ENCODE measurements at places on chromosomes 1 and 21. TPM values are rescaled to one million over a fixed set of nuclear protein-coding genes. Genes with fewer than 3 reads are reported as not detected.

DNA sequence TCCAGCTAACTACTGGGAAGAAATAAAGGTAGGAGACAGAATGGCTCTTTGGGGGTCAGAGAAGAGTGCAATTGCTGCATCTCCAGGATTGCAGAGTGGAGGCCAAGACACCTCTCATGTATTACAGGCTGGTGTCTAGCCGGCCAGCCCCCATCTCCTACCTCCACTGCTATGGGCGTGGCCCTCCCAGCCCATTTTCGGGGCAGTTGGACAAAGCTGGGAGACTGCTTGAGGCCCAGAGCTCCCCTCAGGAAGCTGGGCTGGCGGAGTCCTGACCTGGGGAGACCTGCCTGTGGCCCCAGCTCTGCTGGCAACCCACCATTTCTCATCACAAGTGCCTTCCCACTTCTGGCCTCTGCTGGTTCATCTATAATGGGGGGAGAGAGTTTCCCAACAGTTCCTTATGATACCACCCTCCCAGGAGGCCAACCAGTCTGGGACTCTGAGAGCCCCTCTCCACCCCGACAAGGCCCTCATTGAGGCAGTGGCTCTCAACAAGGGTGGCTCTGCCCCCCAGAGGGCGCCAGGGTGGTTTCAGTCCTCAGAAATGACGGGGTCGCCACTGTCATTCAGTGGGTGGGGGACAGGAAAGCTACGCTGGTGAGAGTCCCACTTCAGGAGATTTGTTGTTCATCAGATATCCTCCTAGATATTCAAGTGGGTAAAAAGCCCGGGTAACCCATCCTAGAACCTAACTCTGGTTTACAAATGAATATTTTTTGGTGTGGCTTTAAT, 11.5 kb downstream of the RAP1GAP start:
- no peak for DNase-seq

GRCh38 chr1:178945763-178946266, 74.9 kb upstream of the ANGPTL1 start:
- no peak for DNase-seq

GRCh38 chr1:107817935-107818334, 147.0 kb downstream of the VAV3 start:
- DNase-seq, result peak; percentile 90

DNA sequence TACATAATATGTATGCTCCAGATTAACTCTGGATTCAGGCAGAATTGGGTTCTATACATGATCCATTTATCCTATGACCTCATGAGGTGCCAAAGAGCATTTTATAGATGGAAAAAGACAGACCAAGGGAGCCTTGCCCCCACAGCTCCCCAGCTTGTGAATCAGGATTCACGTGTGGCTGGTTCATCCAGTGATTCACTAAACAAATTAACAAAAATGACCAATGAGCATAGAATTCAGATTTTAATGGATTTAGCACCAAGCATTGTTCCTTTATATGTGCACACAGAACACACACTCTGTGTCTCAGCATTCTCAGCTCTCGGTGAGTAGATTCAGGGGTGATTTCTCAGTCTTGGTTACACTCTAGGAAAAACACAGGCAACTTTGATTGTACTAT, 51.7 kb upstream of the BARHL2 start:
- no peak for DNase-seq

- DNase-seq, result no peak
Observed at GRCh38 chr1:198667186-198667585, 28.3 kb downstream of the PTPRC start.

GRCh38 chr1:119353836-119354235, 14.7 kb upstream of the HAO2 start:
- no peak for DNase-seq

DNA sequence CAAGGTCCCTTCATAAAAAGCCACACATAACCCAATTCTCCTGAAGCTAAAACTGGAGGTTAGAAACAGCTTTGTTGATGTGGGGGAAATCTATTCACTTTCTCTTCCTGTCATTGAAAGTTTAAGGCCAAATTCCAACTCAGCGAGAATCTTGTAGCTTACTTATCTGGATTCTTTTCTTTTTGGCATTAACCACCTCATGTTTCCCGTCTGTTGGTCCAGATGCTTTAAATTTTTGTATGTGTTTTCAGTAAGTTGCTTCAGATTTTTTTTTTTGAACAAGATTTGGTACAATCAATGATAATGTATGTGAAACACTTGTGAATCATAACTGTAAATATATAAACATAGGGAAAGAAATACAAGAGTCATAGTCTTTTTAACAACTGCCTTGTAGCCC, 33.7 kb upstream of the NEK7 start:
- DNase-seq, result peak; percentile 57

- no peak for DNase-seq
Observed at GRCh38 chr1:76354236-76354635, 279.7 kb downstream of the ST6GALNAC3 start.

Gene AMIGO1
- 0.65 TPM for total RNA-seq
